ENCODE measurements at places on chromosomes 6 and 20.

DNA sequence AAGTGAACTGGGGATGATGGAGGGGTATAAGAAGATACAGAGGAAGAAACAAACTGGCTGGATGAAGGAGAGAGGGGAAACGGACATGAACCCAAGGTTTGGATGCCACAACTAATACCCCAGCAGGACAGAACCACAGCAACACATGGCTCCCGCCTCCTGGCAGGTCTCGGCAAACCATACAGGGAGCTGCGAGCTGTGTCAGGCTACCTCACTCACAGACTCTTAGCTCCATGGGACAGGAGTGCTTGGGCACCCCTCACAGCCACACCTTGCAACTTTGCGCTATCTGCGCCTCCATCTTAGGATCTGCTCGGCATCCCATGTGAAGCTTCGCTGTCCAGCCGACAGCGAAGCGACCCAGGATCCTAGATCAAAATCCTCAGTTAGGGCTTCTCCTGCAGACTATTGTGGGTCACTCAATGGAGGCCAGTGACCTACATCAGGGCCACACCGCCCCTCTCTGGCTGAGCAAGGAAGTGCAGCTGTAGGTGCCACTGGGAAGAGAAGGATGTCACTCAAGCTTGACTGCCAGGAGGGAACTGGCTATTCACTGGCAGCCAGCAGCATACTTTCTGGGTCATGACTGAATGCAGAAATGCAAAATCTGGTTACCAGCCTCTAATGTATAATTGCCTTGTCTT, 174.4 kb upstream of the RIN2 start:
- DNase-seq, result peak; percentile 91

GRCh38 chr6:114989279-114989964, 646.6 kb upstream of the HS3ST5 start:
- DNase-seq, result no peak

DNA sequence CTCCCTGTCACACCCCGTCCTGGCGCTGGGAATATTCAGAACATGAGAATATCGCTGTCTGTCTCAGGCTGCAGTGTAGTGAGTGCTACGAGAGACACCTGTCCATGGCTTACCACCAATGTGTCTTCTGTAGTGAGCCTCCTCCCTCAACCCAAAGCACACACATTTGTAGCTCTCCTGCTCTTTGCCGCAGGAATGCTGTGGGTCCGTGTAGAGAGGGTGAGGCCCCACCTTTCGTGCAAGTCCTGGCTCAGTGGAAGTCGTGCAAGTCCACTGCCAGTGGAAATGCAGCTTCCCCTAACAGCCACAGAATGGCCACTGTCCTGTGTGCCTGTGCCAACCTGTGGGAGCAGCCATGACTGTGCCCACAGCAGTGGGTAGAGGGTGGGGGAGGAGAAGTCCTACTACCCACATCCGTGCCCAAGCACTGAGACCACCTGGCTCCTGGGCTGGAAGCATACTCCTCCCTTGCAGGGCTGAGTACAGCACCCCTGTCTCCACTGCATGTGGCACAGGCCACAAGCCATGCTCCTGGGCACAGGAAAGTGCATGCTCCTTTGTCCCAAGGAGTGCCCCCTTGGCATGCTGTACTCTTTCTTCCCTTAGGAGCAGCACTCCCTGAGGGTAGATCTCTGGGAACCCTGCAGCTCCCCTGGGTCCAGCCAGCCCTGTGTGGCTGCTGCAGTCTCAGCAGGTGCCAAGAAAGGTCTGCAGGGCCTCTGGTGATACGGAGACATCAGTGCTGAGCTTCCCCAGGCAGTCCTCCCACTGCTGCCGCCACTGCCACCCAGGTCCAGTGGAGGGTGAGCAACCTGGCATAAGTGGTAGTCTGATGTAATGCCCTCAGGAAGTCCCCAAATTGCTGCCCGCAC, 28.0 kb downstream of the IGF2R start:
- no peak for DNase-seq

- no peak for DNase-seq
Measured at GRCh38 chr6:107618672-107619071, 128.8 kb downstream of the SOBP start.

- DNase-seq, result no peak
Measured at GRCh38 chr6:38604700-38605099, 35.0 kb downstream of the BTBD9 start.

DNA sequence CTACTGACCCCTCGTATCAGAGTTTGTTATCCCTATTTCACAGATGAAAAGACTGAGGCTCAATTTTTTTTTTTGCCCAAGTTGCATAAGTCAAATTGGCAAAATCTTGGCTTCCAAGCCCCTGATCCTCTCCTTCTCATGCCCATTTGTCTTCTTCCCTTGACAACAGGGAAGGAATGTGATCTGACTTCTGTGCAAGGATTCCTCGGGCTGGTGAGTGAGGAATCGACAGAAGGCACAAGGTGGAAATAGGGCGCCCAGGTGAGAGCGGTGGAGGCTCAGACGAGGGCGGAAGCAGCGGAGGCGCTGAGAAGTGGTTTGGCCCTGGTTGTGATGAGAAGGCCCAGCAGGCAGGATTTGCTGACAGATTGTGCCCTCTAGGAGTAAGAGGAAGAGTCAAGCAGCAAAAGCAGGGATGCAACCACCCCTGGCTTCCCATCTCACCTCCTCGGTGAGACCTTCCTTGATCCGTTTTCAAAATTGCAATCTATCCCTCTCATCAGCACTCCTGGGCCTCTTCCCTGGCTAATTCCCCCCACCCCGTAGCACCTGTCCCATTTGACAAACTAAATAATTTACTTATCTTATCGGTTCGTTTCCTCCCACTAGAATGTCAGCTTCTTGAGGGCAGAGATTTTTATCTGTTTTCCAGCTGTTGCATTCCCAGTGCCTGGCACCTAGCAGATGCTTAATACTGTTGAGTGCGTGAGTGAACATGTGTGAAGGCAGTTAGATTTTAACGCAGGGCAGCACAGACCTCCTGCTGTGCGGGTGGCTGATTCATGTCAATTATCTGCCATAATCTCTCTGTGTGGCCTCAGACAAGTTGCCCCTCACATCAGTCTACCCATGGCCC, 3.7 kb upstream of the SIRPA start:
- DNase-seq, result no peak

DNA sequence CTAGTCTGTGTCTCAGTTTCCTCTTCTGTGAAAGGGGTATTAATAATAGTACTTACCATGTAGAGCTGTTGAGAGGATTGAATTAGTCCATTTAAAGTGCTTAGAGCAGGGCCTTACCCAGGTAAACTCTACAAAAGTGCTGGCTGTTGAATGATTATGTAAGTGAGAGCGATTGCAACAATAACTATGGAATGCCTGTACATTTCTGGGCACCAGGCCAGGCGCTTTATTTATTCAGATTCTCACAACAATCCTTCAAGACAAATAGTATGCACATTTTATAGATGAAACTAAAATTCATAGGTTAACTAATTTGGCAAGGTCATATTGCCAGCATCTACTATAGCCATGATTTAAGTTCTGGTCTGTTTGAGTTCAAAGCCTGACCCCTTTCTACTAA, 78.3 kb upstream of the MMS22L start:
- DNase-seq, result no peak

GRCh38 chr6:14804785-14805210, 441.1 kb upstream of the JARID2 start:
- DNase-seq, result no peak

GRCh38 chr20:54278262-54278661, 70.4 kb downstream of the PFDN4 start:
- no peak for DNase-seq

- DNase-seq, result peak; percentile 71
Measured at GRCh38 chr20:46118481-46119020, 437 bp downstream of the CD40 start.

GRCh38 chr20:10219993-10220750, 1.5 kb downstream of the SNAP25 start:
- no peak for DNase-seq

DNA sequence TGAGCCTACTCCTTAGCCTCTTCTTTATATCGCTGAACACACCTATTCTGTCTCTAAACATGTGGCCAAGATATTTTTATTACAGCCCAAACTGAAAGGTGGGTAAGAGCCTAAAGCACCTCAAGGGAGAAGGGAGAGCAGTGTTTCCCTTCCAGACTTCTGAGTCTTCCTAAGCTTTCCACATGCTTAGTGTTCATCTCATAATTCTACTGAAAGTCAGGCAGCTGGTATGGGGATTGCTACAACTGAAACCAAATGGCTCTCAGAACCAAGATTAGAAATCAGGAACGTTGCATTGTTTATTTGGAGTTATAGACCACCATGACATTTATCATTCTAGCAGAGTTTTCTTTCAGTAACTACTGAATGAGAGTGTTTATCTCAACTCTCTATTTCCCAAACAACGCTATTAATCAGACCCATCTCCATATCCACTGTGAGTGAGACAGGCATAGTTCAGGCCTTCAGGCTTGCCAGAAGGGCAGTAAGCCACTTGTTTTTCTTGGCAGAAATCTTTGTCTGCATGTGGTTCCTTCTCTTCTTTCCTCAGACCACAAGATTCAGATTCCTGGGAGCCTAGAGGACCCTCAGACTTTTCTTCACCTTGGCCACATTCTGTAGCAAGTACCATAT, 22.8 kb downstream of the VGLL2 start:
- no peak for DNase-seq

DNA sequence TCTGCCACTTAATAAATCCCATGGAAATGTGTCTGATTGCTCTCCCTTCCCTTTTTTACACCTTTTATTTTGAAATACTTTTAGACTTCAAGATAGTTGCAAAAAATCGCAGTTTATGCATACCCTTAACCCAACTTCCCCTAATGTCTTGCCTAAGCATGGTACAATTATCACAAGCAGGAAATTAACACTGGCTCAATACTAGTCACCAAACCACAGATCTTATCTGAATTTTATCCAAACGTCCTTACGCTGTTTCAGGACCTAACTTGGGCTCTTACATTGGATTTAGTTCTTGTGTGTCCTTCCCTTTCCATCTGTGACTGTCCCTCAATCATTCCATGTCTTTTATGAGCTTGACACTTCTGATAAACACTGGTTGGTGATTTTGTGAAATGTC, 146.3 kb downstream of the ZNF217 start:
- DNase-seq, result no peak

GRCh38 chr20:63843222-63843621, 12.2 kb upstream of the ZBTB46 start:
- no peak for DNase-seq

DNA sequence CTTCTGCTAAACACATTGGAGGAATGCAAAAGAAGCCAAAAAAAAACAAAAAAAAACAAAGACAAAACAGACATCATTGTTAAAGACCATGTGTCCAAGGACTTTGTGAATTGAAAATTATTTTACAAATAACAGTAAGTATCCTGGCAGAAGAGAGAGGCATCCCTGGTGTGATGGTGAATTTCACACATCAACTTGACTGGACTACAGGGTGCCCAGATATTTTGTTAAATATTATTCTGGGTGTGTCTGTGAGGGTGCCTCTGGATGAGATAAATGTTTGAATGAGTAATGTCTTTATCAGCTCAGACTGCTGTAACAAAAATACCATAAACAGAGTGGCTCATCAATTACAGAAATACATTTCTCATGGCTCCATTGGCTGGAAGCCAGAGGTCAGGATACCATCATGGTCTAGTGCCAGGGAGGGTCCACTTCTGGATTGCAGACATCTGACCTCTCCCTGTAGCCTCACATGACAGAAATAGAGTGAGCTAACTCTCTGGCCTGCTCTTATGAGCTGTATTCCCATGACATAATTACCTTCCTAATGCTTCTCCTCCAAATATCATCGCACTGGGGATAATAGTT, 12.2 kb upstream of the C6orf118 start:
- DNase-seq, result no peak

GRCh38 chr6:99252421-99252820, 97.1 kb downstream of the FAXC start:
- no peak for DNase-seq

- no peak for DNase-seq
Measured at GRCh38 chr6:149128489-149129145, 188.9 kb upstream of the TAB2 start.

- no peak for DNase-seq
Measured at GRCh38 chr20:50389438-50389807, 120.8 kb upstream of the PTPN1 start.

Measured in H9 (cell line).